ENCODE measurements at places on chromosomes 6 and 20.

DNA sequence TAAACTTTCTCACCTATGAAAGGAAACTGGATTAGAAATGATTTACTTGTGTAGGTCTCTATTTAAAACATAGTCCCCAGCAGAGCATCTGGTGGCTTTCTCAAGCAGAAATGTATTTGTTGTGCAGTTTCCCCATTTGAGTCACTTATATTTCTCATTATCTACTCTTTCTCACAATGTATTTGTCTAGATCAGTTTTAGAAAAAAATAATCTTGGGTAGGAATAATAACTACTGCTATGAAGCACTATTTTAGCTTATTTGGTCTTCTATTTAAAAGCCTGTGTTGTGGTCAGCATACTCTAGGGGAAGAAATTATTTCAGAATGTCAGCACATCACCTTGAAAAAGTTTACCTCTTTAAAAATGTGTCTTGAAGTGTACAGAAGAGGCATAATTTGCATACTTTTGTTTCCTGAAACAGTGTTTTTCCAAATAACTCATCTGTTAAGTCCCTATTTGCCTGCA is 60.9 kb upstream of the PRL start:
- no peak for DNase-seq

- no peak for DNase-seq
Measured at GRCh38 chr6:98877250-98877649, 42.9 kb downstream of the POU3F2 start.

DNA sequence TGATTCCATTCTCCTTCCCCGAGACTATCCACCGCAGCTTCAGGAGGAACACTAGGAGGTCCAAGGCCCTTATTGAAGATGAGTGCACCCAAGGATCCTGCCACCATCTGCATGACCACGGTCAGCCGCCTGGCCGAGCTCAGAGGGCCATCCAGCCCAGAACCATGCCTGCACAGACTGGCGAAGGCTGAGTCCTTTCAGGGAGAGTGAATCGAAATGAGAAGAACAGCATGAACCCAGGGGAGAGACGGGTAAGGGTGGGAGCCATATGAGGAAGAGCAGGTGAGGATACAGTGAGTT is 26.3 kb downstream of the SERPINB6 start:
- no peak for DNase-seq

DNA sequence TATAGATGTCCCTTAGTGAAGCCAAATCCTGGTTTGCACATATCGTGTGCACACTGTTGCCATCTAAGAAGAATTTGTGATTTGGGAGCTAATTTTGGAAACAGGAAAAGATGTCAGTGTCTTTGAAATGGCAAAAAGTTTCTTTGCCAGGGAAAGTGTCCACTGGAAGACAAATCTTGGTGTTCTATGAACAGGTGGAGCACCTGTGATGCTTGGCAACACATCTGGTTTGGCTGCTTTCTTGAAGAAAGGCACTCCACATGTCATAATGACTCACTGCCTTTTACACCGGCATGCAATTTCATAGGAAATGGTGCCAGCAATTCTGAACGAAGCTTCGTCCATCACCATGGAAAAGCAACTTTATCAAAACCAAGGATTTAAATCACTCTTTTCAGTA is 1040.0 kb upstream of the MAP3K7 start:
- DNase-seq: no peak

Measured in stimulated activated CD4-positive, alpha-beta T cell treated with anti-CD3 and anti-CD28 coated beads, Interleukin-15, amount 100 ng/mL, for 1 hour (primary cell).